ENCODE measurements at places on chromosomes 12 and 14.

GRCh38 chr14:33734387-33734786, 216.5 kb downstream of the EGLN3 start:
- no peak for DNase-seq

DNA sequence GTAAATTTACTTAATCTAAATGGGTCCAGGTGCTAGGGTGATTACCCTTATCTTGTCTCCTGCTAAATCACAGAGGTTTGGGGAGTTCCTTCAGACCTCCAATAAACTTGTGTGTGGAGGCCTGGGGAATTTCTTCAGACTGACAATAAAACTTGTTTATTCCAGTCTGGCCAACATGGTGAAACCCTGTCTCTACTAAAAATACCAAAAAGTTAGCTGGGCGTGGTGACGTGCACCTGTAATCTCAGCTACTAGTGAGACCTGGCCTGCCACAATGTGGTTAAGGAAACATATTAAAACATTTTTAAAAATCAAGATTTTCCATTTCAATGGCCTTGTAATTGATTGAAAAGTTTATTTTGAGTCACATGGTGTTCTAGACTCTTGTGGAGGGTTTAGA, 126.9 kb upstream of the FGD4 start:
- no peak for DNase-seq

DNA sequence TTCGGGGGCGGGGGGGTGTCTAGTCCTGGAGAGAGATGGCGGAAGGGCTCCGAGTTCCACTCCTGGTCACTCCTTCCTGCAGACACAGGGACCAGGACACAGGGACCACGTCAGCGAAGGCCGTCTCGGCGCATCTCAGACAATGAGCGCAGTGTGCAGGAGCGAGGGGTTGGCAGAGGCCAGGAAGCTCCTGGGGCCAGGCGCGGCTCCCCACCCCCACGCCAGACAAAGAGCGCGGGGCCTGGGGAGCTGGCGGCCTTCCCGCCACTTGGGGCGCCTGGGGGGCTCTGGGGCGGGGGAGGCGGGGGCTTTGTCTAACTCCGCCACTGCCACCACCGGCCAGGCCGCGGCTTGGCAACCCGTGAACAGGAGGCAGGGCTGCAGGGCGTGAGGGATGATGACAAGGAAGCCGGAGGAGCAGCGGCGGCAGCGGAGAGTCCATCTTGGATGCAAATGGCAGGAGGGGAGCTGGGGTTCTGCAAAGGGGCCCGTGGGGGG, 2.2 kb downstream of the CDK2AP1 start:
- DNase-seq = peak; percentile 19

DNA sequence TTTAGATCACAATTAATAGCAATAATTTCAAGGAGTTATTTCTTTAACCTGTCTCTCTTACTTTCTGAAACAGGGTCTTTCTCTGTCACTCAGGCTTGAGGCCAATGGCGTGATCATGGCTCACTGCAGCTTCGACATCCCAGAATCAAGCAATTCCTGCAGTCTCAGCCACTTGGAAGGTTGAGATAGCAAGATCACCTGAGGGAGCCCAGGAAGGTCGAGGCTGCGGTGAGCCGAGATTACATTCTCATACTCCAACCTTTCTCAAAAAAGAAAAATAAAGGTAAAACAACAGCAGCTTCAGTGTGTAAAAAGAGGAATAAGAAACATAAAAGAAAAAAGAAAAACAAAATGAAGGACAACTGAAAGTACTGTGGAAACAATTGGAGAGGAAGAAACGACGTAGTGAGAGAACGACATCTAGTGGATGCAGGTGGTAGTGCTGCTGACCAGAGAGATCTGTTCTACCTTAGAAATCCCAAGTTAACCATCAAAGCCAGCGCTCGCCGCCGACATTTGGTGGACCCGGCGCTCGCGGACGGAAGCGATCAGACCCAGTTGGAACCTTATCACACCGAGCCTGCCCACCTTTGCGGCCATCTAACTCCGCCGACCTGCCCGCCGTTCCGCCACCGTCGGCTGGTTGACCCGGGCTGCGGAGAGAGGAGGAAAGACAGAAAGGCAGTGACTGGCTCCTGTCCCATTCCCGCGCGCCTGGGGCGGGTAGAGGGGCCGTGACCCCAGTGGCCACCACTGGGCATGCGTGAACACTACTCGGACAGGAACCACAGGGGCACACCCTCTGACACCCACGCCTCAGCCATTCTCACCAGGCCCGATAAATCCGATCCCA, 196.1 kb downstream of the ALG10 start:
- peak; percentile 69 for DNase-seq

DNA sequence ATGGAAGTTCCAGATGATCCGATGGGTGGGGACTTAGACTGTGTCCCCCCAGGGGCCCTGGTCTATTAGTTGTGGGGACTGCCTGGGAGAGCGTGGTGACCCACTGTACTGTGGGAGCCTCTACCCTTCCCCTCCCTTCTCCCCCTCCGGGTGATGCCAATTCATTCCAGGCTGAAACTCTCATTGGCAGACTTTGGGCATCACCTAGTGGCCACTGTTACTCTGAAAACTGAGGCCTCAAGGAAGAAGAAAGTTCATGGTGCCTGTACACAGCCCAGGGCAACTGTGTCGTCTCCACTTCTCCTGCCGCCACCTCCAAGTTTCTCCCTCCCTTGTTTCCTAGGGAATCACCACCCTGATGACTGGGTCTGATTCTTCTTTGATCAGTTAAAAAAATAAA, 173.6 kb upstream of the ALG10B start:
- no peak for DNase-seq

- peak; percentile 52 for DNase-seq
Observed at GRCh38 chr12:31117203-31118011, 43.7 kb downstream of the DDX11 start.

- no peak for DNase-seq
Observed at GRCh38 chr14:96940009-96940408, 142.8 kb downstream of the VRK1 start.

DNA sequence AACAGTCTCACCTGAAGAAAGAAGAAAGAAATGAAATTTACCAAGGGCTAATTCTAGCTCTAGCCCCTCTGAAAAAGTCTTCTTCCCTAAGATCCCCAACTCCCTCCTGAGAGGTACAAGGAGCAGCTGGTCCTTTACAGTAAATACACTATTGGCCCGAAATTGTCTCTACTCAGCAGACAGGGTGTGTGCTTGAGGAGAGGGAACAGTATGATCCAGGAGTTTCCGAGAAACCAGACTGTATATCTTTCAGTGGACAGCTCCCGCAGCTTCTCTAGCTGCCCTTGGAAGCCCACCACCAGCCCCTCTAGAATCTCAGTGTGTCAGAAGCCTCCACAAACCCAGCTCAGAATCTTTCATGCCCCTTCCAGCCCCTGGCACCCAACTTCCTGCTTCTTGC, 8.1 kb downstream of the GPR84 start:
- DNase-seq = no peak

GRCh38 chr14:86525673-86526072, 995.7 kb downstream of the FLRT2 start:
- no peak for DNase-seq

- peak; percentile 46 for DNase-seq
Observed at GRCh38 chr14:99231850-99232713, 39.9 kb downstream of the BCL11B start.

- DNase-seq = no peak
Observed at GRCh38 chr14:103862393-103862782, 15.0 kb upstream of the PPP1R13B start.

- no peak for DNase-seq
Observed at GRCh38 chr12:76049575-76050251, 18.1 kb upstream of the PHLDA1 start.

GRCh38 chr12:95336387-95337067, 118.9 kb downstream of the VEZT start:
- no peak for DNase-seq

DNA sequence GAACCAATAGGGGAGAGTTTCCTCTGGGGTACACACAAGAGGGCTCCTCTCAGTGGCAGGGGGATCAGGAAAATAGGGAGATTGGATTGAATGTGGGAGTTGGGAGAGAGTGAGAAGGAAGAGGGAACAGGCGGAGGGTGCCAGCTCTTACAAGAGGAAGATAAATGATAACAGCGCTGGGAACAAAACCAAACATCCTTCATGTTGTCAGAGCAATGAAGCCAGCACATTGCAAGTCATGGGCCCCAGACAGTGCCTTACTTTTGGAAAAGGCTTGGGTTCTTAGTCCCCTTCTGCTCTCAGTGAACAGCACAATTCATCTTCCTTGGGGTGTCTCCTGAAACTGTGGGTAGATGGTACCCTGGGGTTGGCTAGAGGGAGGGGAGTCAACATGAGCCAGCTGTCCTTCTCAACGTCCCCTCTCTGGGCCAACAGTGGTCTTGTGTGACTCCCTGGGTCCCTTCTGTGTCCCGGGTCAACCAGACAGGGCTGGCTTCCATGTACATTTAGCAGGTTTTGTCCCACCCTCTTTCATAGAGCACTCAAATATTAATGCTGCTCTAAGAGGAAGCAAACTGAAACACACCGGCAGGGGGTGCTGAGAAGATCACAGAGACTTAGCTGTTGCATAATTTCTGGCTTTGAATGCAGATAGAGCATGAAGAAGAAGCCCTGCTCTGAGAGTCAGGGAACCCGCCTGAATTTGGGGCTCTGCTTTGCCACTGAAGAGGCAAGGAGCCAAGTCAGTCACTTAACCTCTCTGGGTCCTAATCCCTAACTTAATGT, 138.5 kb downstream of the ESRRB start:
- DNase-seq = no peak

GRCh38 chr12:16552301-16552700, 53.7 kb downstream of the LMO3 start:
- no peak for DNase-seq

Measured in CD4-positive, alpha-beta T cell treated with Interleukin-12 subunit alpha and Interleukin-12 subunit beta, for 1 hour (primary cell).